ENCODE measurements at places on chromosomes 1 and 21. TPM values are rescaled to one million over a fixed set of nuclear protein-coding genes. Genes with fewer than 3 reads are reported as not detected.

DNA sequence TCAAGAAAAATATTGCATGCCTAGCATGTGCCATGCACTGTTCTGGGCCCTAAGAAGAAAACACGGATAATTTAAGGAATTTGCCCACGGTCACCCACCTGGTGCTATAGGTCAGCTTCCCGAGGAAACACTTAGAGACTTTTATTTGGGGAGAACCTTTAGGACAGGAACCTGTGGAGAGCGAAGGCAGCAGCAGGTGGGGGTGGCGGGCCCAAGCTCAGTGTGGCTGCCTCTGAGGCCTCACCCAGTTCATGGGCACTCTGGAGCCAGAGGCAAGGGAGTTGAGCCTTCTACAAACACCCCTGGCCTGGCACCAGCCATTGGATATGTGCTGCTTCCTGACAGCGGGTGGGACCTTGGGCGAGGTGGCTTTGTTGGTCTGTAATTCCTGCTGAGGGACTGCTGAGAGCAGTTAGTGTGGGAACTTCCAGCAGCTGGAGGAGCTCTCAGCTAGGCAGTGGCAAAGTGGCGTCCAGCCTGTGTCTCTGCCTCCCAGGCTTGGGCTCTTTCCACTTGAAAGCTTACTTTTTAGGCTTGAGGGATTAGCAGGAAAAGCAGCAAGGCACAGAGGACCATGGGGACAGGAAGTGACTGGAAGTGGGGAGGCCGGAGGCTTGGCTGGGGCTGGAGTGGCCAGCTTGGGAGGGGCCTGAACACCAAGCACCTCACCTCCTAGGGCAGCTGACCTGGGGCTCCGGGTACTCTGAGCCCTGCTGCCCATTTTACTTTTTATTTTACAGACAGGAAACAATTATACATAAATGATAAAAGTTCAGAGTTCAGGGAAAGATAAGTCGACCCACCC lies 19.1 kb downstream of the MRPL37 start:
- DNase-seq, result no peak

DNA sequence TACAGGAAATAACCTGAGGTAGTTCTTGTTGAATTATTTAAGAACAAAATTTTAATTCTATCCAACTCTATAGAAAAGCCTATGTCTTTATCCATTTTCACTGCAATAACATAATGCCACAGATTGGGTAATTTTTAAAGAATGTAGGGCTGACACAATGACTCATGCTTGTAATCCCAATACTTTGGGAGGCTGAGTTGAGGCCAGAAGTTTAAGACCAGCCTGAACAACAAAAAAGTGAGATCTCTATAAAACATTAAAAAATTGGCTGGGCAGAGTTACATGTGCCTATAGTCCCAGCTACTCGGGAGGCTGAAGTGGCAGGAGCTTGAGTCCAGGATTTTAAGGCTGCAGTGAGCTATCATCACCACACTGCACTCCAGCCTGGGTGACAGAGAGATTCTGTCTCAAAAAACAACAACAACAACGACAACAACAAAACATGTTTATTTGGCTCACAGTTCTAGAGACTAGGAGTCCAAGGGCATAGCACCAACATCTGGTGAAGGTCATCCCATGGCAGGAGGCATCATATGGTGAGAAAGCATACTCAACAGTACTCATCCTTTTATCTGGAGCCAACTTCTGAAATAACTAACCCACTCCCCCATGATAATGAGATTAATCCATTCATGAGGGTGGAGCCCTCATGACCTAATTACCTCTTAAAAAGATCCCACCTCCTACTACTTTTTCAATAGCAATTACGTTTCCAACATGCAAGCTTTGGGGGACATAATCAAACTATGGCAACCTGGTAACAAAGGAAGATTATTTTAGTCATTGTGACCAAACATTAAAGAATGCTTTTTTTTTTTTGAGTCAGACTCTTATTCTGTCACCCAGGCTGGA lies 59.6 kb downstream of the ABL2 start:
- DNase-seq, result no peak

DNA sequence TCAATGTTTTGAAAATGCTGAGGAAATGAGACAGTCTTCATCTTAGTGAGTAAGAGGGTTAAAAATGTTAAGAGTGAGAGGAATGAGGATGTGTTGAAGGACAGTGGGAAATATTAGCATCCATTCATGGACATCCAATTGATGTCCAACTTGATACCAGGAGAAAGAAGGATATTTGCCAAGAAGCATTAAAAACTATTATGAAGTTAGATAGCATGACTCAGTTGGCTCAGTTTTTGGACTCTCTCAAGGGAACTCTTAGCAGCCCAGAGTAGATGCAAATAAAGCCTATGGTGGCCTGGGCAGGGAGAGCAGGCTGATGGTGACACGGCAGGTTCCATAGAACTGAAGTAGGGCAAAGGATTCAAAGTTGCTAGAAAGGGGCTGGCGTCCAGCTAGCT lies 171.0 kb downstream of the ZZZ3 start:
- DNase-seq, result no peak

AMY2B gene
- total RNA-seq, result 60.7 TPM

DNA sequence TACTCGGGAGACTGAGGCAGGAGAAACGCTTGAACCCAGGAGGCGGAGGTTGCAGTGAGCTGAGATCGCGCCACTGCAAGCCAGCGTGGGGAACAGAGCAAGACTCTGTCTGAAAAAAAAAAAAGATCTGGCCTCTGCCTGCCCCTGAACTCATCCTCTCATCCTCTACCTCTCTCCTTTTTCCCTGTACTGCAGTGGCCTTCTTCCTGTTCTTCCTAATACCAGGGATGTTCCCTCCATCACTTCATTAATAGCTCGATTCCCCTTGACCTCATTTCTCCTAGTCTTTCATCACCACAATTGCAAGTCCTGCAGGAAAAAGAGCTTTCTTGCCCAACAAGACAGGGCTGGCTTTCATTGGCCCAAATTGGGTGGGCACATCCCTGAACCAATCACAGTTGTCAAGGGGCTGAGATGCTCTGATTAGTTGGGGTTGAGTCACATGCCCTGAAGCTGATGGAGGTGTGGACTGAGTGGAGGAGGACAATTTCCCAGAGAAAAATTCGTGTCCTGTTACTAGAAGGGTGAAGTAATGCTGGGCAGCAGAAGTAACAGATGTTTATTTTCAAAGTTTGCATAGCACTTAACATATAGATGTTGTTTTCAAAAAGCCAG lies 86.8 kb upstream of the PUM1 start:
- DNase-seq, result no peak

GRCh38 chr1:10106756-10107475 lies 74.2 kb downstream of the UBE4B start:
- no peak for DNase-seq

- DNase-seq, result peak; percentile 15
These were observed 273.1 kb upstream of the SNX7 start for GRCh38 chr1:98388441-98388840.

RNF186 gene
- not detected for total RNA-seq

DNA sequence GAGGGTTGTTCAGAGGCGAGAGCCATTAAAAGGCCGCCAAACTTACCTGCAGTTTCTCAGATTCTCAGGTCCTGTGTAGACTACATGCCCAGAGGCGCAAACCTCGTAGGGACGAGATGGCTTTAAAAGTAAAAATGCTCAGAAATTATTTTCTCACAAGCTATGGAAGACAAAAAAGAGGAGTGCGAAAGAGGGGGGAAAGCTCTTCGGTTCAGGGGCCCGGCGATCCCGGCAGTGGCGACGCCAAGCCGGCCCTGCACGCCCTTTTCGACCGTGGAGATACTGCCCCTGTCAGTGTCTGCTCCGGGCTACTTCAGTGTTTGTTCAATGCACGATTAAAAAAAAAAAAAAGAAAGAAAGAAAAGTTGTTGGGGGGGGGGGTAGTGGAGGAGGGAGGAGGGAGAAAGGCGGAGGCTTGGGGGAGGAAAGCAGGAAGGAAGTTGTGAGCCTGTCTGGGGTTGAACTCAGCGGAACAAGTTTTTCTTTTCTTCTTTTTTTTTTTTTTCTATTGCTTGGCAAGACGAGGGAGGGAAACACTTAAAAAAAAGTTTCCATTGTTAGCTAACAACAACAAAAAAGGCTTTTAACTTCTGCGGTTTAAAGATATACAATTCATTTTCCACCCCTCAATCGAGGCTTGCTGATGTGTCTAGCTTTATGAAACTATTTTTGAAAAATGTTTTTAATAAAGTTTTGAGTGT lies at the start of gene ITPKB:
ITPKB (minus strand) TSS at position 288 of the 701 bp plus-strand sequence. CDS start 1,824 bp downstream, outside the sequence.
- DNase-seq, result peak; percentile 94

DNA sequence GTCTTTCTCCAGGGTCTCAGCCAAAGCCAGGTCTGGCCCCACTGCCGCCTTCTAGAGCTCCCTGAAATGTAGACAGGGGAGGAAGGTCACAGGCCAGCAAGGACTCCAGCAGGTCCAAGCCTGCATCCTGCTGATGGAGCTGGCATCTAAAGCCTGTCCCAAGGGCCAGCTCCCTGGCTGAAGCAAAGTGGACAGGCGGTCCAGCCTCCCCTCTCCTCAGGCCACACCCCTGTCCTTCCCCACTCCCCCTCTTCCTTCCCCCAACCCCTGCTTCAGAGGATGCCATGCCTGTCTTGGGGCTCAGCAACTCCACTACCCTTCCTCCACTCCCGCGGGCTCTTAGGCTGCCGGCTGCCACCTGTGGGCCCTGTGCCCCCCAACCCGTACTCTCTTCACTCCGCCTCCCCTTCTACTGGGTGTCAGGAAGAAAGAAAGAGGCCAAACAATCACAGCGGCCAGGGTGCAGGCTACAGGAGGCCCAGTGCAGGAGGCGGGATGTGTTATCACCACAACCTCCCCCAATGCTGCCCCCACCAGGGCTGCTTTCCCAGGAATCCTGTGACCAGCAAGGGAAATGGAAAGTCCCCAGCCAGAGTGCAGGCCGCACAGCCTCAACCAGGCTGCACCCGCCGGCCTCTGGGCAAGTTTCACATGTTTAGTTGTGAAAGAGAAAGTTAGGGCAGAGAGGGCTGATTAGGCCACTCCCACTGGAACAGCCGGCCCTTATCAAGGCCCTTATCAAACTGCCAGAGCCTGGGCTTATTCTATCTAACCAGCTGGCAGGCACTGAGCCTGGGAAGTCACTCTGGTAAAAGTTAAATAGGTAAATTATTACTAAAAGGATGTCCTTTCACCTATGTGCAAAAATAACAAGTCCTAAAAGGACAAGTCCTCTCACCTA lies 34.1 kb downstream of the ACOT7 start:
- DNase-seq, result peak; percentile 50

CHIA gene
- not detected for total RNA-seq

HTR1D gene
- total RNA-seq, result not detected

- no peak for DNase-seq
These were observed 6.3 kb upstream of the PHTF1 start for GRCh38 chr1:113765306-113766230.
